Retina (tissue), 1 donor: ENCODE measurements at places on chromosomes 12 and 14.

DNA sequence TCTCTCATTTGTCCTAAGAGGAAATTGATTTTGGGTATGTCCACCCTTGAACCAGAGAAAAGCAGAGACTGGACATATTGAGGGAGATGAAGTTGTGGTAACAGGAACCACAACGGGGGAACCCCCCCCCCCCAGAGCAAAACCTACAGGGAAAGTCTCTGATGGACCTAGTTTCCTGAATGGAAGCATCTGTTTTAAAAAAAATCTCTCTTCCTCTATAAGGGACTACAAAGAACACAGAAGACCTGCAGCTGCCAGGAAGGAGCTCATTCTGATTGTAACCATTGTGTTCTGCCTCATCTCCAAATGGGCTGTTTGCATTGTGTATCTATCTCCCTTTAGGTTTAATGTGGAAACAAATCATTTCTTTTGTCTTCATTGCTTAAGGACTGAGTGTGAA, 13.4 kb downstream of the C1S start:
- no peak for DNase-seq

DNA sequence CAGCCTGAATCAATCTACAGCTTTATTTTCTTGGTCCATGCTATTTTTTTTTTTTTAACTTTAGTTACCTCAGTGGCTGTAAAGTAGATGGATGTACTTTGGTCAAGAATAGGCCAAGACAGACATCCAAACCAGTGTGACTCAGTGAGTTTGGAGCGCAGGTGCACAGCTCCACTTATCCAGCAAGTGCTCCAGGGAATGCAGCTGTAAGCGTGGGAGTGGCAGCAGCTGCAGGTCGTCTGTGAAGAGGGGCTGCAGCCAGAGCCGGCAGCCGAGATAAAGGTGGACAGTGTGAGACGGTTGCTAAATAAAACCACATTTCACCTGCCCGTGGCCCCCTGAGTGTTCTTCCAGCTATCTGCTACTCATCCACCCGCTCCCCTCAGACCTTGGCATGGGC, 1018.7 kb downstream of the AACS start:
- DNase-seq, result no peak

DNA sequence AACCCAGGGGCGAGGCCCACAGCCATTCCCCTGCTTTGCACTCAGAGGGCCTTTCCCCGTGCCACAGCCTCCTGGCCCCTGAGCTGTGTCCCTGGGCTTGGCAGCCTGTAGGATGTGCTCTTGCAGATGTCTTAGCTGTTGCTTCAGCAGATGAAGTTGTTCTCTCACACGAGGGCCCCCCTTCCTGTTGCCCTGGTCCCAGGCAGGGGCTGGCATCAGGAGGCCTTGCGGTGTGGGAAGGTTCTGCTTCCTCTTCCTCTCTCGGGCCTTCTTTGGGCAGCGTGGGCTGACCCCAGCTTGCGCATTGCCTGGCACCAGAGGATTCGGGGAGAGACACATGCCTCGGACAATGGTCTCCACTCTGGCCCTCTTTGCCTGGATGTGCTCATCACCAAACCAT, 12.7 kb downstream of the PROX2 start:
- no peak for DNase-seq

GRCh38 chr12:9626291-9626690, 18.6 kb upstream of the KLRB1 start:
- DNase-seq, result no peak

- no peak for DNase-seq
These were observed 75.9 kb upstream of the C14orf180 start for GRCh38 chr14:104503691-104504090.
